ENCODE measurements at places on chromosomes 3 and 15.

- no peak for DNase-seq
Observed at GRCh38 chr15:33934921-33935320, 33.4 kb upstream of the CHRM5 start.

- no peak for DNase-seq
Observed at GRCh38 chr15:88920186-88920891, 7.2 kb upstream of the MFGE8 start.

DNA sequence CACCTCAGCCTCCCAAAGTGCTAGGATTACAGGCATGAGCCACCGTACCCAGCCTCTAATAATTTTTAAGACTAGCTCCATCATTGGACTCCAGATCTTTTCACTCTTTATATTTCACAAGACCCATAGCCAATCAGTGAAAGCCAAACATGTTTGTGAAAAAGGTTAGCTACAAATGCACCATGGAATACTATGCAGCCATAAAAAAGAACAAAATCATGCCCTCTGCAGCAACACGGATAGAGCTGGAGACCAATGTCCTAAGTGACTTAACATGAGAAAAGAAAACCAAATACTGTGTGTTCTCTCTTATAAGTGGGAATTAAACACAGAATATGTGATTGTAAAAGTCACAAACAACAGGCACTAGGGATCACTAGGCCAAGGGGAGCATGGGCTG is 3.2 kb downstream of the SCAPER start:
- no peak for DNase-seq

DNA sequence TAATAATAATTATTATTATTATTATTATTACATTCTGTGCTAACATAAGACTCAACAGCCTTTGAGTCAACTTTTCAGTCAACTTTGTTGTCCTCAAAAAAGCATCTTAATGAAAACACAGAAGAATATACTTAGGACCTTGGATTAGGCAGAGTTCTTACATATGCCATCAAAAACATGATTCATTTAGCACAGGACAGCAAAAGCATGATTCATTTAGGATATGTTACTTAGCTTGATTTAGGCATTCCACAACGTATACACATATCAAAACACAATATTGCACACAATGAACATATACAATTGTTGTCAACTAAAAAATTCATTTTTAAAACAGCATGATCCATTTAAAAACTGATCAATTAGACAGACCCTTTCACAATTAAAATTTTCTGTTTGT is 213.0 kb downstream of the FMN1 start:
- DNase-seq = no peak

DNA sequence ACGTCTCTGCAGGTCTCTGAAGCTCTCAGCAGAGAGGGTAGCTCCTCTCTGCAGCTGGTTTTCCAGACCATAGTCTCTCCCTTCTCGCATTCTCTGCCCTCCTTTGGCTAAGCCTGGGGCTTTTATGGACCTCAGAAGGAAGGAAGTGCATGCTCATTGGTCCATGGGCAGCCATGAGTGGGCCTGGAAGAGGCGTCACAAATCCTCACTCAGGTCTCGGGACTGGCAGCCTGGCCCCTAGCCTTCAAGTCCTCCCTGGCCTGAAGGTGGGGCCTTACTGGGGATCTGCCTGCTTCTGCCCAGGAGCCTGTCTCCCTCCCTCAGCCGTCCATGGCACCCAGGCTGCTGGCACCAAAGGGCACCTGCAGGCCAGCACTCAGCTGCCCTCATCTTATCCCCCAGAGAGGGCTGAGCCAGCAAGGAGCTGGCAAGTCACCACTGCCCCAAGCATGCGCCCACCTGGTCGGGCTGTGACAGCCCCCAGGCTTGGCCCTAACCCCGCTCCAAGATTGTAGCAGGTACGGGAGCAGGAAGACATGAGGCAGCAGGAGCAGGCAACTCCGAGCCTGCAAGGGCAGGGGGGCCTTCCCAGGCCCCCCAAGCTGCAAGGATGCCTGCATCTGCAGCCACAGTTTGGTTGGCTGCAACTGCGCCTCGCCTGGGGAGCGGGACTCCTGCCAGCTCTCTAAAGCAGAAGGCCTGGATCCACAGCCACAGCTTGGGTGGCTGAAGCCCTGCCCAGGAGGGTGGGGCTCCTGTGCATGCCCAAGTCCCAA is 37.4 kb downstream of the GHSR start:
- DNase-seq = no peak

DNA sequence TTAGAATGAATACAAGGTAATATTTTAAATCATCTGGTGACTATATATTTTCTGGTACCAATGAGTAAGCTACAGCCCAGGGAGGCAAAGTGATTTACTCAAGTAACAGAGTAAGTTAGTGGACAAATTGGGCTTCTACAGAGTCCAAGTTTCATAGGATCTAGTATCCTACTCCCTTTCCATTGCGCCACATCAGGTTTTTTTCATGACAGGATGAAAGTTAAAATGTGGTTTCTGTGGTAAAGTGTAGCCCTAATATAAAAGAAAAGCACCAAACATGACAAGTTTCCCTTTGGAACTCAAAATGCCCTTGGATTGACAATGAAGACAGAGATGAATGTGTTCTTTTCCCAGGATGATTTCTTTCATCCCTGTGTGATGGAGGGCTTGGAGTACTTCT is 350.8 kb upstream of the ZNF385D start:
- DNase-seq = no peak

All from activated T-helper 1 cell treated with Interleukin-2 at 50 U/mL for 16 hours (primary cell).